ENCODE measurements at places on chromosomes 12 and 14. TPM values are rescaled to one million over a fixed set of nuclear protein-coding genes. Genes with fewer than 3 reads are reported as not detected.

DNA sequence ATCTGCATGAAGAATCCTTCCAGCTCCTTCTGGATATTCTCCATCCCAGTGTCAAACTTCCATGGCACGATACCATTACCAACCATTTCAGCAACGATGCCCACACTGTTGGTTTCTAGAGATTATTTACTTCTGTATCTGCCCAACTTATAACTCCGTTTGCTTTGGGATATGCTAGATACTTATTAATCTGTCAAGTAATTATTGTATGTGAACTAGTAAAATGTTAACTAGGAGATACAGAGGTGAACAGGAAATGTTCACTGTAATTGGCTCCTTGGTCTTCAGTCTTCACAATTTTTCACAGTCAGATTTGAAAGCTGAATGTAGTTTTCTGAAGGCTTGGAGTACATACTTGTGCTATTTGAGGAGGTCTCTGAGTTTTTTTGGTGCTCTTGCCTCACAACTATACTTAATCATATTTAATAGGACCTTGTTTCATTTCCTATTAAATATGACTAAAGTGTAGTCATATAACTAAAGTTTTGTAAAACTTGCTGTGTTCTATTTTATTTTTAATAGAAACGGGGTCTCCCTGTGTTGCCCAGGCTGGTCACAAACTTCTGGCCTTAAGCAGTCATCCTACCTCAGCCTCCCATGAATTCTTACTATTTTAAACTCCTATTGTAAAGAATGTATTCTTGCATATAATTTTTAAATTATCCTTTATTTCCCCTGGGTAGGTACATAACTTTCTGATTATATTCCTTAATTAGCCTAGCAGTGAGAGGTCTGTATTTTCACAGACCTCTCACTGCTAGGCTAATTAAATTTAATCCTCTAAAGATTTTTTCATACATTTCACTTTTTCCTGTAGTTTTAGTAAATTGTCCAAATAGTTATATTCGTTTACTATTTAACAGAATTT, 79.7 kb downstream of the FGD4 start:
- DNase-seq = no peak

DNA sequence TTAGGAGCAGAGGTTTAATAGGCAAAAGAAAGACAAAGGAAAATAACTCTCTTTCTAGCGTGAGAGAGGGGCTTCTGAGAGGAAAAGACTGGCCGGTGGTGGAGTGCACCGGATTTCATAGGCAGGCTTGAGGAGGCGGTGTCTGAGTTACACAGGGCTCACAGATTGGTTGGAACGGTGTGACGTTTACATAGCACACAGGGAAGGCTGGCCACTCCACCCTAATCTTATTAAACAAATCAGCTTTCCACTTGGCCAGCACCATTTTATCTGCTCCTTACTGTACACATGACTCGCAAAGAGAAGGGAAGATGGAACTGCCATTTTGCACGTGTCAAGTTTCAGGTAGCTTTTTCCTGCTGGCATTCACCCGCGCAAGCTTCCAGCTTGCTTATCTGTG, 587.7 kb downstream of the RPL10L start:
- no peak for DNase-seq

DNA sequence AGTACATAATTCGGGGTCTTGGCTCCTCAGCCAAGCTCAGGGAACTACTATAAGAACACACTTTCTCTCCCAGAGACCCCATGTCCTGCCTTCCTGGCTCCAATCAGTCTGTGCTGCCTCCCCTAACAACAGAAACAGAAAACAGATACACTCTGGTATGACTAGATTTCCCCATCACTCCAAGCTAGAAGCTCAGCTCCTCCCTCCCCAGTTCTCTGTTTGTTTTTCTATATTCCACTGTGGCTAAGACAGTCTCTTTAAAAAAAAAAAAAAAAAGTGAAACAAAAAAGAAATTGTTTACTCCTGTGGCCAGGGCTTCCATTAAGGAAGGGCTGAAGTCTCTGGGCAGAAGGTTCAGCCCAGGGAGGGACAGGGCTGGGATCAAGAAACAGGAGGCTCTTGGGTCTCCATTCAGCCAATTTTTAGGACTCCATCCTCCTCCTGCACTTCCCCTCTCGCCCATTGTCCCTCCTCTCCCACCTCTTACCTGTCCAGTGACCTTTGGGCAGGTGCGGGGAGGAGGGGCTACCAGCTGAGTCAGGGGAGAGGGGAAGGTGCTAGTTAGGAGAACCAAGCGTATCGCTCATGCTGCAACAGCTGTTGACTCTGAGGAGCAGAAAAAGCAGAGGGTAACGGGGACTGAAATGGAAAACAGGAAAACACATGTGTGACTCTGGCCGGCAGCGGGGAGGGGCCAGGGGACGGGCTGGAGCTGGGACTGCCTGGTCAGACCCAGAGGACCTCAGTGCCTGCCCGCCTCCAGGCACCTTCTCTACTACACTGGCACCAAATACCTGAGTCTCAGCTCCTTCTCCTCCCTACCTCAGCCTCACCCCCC, 4.1 kb upstream of the SLC7A7 start:
- DNase-seq = no peak

CD163 gene
- 5.3 TPM for total RNA-seq

- DNase-seq = no peak
Observed at GRCh38 chr12:95460896-95461295, 13.1 kb upstream of the METAP2 start.

PAPOLA gene
- total RNA-seq = 168 TPM

TOMM20L gene
- total RNA-seq = not detected

DNA sequence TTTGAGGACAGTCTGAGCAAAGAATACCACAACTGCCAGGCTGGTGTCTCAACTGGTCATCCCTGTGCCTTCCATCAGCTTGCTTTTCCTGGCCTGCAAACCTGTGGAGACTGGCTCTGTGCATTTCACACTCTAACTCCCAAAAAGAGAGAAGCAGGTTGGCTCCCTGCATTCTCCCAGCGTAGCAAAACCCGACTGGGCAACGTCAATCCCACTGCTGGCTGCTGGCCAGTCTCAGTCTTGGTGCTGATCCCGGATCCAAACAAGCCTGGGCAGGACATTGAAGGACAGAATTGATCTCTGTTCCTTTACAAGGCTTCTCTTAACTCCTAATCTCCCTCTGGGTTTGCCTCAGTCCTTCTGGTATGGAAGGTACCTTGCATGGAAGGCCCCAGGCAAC, 65.4 kb downstream of the FZD10 start:
- no peak for DNase-seq

DNA sequence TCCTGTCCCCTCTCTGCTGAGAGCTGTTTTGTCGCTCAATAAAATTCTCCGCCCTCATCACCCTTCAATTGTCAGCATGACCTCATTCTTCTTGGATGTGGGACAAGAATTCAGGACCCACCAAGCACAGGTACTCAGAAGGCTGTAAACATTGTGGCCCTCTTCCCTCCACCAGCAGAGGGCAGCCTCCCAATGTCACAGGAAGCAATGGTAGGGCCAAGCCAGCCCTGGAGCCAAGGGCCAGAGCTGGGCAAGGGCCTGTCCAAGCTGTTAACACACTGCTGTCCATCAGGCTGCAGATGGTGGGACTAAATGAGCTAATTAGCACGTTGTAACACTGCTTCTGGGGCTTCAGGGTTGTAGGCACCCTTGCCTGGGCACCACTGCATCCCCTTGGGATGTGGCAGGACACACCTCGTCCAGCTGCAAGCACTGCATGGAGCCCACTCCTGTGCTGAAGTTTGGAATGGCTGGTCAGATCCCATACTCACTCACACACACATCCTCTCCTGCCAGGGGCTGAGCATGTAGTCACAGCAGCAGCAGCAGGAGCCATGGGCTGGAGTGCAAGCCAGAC, 62.7 kb upstream of the HECTD1 start:
- DNase-seq = no peak
